Stimulated activated CD4-positive, alpha-beta T cell treated with anti-CD3 and anti-CD28 coated beads, Interleukin-2, amount 100 ng/mL, for 48 hours (primary cell): ENCODE measurements at places on chromosomes 12 and 14.

DNA sequence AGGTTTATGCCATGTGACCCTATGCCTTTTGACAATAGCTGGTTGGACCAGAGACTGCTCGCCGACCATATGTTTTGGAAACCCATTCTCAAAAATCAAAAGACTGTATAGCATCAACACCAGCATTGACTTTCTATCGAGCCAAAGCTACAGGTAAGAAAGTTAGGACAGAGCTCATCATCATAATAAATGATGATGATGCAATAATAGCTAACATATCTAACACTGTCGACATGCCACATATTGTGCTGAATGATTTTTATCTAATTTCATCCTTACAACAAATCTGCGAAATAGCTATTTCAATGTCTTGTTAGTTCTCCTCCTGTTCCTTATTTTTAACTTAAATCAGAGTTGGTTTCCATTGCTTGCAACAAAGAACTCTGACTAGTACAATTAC is 102.9 kb downstream of the EGLN3 start:
- DNase-seq: no peak

DNA sequence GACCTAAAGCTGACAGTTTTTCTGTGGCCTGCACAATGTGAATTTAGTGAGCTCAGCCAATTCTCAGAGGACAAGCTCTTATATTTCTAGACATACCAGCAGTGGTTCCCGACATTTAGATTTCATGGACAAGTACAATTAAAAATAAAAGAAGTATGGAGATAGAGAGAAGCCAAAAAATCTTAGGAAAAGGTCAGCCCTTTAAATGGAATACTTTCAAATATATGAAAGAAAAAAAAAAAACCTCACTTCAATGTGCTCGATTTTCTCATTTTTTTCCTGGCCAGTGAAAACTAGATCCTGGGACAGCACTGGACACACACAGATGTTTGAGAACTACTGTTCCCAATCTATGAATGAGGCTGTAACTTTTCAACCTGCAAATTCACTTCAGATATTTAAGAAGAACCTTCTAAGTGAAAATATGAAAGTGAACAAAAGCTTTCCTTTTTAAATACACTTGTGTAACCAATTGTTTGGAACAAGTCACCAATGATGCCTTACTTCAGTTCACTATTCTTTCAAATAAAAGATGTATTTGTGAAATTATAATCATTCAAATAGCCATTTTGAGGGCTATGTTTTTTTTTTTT is 109.4 kb downstream of the SLC38A1 start:
- no peak for DNase-seq

- no peak for DNase-seq
Measured at GRCh38 chr12:120763250-120763649, 37.6 kb downstream of the ACADS start.

DNA sequence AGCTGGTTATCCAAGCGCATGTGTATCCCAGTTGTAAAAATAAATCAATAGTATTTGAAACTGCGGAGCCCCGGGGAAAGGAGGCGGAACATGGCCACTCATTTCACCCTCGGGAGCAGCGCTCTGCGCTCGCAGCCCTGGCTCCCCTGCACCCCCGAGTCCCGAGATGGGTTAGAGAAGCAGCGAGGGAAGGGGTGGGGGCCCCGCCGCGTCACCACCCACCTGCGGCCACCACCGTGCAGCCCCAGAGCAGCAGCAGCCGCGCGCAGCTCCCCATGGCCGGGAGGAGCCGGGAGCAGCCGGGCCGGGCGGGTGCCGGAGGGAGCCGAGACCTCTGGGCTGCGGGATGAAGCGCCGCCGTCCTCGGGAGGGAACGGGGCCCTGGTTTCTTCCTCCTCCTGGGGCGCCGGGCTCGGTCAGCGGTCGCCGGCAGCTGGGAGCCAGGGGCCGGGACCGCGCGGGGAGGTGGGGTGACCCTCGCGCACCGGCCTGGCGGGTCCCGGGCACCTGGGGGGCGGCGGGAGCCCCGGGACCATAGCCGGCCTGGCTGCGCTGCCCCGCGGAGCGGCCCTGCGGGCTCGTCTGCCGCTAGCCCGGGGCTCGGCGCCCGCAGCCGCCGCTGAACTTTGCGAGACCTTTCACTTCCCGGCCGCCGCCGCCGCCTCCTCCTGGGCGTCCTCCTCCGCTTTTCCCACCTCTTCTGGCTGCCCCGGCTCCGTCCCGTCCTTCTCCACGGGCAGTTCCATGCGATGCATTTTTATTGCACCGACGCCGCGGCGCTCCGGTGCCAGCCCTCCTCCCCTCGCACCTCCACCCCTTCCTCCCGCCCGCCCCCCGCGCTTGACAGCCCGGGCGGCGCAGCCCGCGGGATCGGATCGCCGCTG is at the start of gene NTN4:
Gene NTN4, minus strand, starts transcription at position 732 of the 884 bp plus-strand sequence. Its CDS starts 455 bp downstream, at position 277.
- no peak for DNase-seq

DNA sequence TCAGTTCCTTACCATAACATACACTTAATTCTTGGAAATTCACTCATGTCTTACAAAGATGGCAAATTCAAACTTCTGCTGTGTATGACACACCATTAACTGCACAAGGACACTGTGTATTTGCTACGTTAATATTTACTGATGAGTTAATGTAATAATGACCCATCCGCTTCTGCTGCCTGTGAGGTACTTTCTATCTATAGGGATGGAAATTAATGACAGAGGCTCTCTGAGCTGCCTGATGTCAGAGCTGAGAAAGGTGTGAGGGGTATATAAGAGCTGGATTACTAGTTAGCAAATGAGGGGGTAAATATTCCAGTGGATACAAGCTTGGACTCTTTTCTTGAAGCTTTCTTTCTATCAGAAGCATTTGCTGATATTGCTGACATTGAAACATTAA is at the start of gene IAPP:
Gene IAPP, plus strand, starts transcription at position 301 of the 400 bp plus-strand sequence. CDS start 450 bp downstream, outside the sequence.
- DNase-seq: no peak

DNA sequence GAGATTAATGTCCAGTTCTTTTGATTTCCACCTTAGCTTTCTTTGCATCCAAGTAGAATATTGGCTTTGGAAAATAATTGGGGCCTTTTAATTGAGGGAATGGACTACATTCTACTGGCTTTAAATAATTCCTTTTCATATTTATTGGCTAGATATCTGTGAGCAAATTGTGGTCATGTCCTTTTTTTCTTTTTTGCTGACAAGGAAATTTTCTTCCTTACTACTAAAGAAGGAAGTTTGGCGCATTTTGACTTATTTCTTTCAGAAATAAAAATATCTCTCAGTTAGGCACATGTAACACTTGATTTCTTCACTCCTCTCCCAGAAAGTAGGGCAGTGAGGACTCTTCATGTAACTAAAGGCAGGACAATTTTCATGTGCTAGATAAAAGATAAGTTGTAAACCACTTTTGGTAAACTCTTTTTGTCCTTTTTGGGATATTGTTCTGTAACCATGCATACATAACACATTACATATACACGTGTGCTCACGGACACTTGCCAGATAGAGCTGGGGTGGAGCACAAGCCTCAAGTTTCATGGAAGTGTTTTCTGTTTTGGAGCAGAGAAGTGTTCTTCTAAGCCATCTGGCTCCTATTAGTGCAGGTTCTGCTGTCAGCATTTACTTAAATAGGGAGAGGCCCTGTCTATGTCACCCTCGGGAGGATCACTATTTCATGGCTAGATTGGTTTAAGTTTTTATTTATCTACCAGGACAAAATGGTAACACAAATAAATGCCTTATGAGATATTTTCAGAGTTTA is 85.1 kb upstream of the LRIG3 start:
- no peak for DNase-seq

- no peak for DNase-seq
Measured at GRCh38 chr12:71071536-71072097, 86.2 kb downstream of the TSPAN8 start.

DNA sequence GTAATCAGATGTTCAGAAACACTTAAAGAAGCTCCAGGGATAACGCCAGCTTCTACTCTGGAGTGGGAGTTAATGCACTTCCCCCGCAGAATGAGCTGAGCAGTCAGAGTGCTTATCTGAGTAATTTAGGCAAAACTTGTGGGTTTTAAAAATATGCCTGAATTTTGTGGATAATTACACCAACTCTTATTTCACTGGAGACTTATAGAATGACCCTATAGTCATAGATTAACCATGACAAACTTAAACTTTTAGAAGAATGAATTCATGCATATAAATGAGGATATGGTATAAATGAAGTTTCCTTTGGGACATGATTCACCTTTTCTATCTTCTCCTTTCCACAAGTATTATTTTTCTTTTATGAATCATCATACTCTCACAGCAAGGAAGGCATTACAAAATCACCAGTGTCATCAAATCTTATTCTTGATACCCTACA is 241.1 kb upstream of the FBXO33 start:
- no peak for DNase-seq

DNA sequence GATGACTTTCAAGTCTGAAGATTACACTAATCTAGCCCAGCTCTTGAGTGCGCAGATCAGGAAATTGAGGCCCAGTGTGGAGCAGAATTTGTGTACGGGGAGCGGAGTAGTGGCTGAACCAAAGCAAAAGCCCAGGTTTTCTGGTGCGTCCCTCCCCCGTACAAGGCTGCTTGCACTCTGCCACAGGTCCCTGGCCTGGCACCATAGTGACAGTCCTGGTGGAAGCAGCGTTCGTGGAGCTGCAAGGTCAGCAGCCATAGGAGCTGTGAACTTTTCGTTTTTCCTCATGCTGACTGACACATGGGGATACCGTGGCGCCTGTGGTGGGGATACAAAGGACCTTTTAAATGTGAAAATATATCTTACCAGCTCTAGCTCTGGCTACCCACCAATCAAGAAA is 1.7 kb downstream of the EVL start:
- no peak for DNase-seq

- DNase-seq: peak; percentile 80
Measured at GRCh38 chr12:32755654-32756475, at the start of gene YARS2. TSS of gene YARS2 (minus strand) at chr12:32755897. CDS start at chr12:32755874, 23 bp downstream.

- DNase-seq: no peak
Measured at GRCh38 chr12:116996621-116997020, 85.9 kb downstream of the FBXW8 start.

GRCh38 chr12:120066341-120066740 is 50.2 kb downstream of the RAB35 start:
- DNase-seq: no peak

GRCh38 chr12:102966200-102966863 is 8.9 kb downstream of the ASCL1 start:
- no peak for DNase-seq

DNA sequence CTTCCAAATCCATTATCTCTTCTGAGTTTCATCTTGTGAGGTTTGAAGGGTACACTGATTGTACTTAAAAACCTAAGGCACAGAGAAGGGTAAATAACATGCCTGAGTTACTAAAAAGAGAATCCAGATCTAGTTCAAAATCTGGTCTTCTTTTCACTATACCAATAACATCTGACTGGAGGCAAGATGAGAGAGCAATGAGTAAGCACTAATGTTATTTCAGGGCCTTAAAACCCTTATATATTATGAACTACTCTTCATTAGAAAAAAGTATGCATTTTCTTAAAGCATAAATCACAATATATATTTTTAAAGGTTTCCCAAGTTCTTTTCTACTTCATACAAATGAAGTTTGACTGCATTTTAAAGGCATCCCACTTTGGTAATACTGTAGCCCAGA is 60.2 kb downstream of the GXYLT1 start:
- no peak for DNase-seq

- peak; percentile 89 for DNase-seq
Measured at GRCh38 chr12:46382964-46383653, 10.5 kb upstream of the SLC38A2 start.

DNA sequence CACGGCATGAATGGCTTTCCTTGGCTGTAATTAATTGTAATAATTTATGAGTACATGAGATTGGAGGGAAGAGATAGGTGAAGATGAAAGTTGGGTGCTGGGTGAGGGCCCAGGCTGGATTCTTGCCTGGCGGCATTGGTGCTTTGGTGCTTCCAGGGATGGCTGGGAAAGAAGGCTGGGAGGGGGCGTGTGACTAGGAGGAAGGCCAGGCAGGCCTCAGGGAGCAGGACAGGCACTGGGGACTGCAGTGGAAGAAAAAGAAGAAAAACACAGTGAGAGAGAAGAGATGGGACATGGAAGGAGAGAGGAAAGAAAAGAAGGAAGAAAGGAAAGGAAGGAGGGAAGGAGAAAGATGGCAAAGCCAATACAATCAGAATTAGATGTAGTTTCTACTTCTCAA is 3.7 kb downstream of the HOXC9 start:
- no peak for DNase-seq

DNA sequence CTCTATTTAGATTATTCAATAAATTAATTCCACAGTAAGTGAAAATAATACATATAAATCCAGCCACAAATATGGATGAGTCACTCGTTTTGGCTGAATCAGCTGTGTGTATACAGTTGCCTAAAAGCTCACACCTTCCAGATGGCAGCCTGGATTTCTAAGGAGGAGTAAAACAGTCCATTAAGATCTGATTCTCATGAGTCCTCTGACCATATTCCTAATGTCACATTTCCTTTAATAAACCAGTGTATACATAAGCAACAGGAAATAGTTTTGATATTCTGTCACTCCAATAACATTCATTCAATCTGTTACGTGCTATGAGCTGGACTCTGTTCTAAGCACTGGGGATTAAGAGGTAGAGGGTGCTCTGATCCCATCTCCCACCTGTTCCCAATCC is 21.8 kb downstream of the MDM1 start:
- no peak for DNase-seq

DNA sequence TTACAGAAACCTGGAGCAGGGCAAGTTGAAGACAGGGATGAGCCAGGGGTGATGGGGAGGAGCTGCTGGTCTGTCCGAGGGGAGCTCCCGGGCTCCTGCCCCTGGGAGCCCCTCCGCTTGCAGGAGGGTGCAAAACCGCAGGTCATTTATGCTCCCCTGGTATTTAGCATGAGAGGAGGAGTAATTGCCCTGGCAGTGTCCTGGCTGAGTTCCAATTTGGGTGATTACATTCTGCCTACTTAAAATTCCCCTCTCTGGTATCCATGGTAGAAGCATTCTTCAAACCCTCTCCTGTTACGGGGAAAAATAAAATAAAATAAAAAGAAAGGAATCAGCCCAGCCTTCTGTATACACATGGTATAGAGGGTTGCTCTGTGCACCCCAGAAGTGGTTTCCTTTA is 61.7 kb upstream of the VRK1 start:
- DNase-seq: no peak

DNA sequence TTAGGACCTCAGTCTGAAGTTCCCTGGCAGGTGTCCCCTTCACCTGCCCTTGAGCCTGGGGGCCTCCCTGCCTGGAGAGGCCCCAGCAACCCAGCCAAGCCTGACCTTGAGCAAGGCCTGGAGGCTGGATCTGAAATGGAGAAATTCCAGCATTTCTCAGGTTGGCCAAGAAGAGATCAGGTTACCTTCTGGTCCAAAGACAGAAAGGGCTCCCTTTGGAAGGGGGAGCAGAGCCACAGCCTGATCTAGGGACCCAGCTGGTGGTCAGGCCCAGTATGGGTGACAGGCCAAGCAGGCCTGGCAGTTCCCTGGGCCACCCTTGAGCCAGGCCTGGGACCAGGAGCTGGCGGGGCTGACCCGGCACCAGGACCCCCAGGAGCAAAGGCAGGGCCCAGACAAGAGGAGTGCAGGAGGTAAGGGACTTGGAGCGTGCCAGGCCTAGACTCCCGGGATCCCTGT is 82.8 kb downstream of the TNFAIP2 start:
- no peak for DNase-seq

GRCh38 chr12:93134175-93134890 is 205.2 kb upstream of the EEA1 start:
- no peak for DNase-seq
